Activated naive CD8-positive, alpha-beta T cell treated with anti-CD3 and anti-CD28 coated beads, Interleukin-2, amount 50 U/mL, for 16 hours (primary cell): ENCODE measurements at places on chromosomes 7 and 10.

DNA sequence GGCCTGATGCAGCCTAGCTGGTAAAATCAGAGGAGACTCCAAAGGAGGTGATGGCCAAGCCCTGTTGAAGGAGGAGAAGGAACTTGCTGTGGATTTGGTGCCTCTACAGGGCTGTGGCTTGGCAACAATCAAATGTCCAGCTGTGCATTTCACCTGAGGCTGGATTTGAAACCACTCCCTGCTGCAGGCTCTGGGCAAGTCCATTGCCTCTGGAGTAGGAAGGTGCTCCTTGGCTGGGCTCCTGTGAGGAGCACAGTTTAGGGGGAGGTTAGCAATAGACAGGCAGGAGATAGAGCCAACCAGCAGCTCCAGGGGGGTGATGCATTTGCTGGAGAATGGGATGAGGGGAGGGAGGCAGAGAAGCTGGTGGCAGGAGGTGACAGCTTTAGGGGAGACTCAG lies 26.5 kb downstream of the CDH23 start:
- DNase-seq: no peak

DNA sequence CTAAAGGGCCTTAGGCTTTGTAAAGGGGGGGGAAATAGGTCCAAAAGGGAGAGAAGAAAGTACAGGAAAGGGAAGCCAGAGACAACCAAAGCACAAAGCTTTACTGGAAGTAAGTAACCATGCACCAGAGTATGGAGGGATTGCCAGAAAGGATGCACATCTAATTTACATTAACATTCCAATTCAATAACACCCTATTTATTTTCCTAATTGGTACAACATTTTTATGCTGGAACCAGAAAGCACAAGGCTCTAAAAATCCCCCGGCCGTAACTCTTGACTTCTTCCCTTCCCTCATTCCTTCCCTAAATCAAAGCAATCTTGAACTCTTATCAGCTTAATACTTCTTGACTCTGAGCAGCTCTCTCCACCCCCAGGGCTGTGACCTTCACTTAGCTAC lies 400.0 kb upstream of the CELF2 start:
- no peak for DNase-seq

GRCh38 chr10:97388152-97388551 lies 13.0 kb downstream of the RRP12 start:
- no peak for DNase-seq

GRCh38 chr10:1476455-1476803 lies 260.9 kb downstream of the ADARB2 start:
- DNase-seq: no peak

GRCh38 chr7:1947586-1948217 lies 277.6 kb downstream of the ELFN1 start:
- no peak for DNase-seq

- no peak for DNase-seq
These were observed 417.9 kb upstream of the LRGUK start for GRCh38 chr7:133709036-133709880.

- DNase-seq: no peak
These were observed 117.8 kb downstream of the THSD7A start for GRCh38 chr7:11714205-11714604.

- no peak for DNase-seq
These were observed 544 bp downstream of the TSPAN33 start for GRCh38 chr7:129144834-129145668.

DNA sequence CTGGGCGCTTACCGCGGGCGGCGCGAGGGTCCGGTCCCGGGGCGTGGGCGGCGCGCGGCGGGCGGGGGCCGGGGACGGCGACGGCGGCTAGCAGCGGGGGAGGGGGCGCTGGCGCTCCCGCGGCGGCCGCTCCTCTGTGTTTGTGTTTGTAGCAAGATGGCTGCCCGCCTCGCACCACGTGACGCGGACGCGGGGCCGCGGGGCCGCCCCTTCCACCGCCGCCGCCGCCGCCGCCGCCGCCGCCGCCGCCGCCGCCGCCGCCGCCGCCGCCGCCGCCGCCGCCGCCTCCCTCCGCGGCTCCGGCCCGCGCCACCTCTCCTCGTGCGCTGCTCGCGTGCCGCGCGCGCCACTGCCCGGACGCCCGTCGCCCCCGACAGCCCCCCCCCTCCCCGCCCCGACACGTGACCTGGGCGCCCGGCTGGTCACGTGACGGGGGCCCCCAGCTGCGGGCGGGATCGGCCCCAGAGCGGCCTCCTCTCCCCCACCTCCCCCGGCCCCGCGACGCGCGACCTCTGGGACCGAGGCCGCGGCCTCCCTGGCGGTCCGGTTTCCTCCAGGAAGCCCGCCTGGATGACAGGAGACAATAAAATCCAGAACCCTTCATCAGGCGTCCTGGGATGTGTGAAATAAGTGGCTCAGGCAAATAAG lies at the start of gene GIGYF1:
GIGYF1 (minus strand) TSS at position 153 of the 648 bp plus-strand sequence. CDS start 6,012 bp downstream, outside the sequence.
- DNase-seq: no peak

GRCh38 chr10:70503776-70504175 lies 25.2 kb downstream of the PALD1 start:
- DNase-seq: no peak

GRCh38 chr7:37208528-37208927 lies 240.1 kb downstream of the ELMO1 start:
- DNase-seq: no peak

- DNase-seq: no peak
These were observed 13.6 kb upstream of the BPGM start for GRCh38 chr7:134632937-134633540.

DNA sequence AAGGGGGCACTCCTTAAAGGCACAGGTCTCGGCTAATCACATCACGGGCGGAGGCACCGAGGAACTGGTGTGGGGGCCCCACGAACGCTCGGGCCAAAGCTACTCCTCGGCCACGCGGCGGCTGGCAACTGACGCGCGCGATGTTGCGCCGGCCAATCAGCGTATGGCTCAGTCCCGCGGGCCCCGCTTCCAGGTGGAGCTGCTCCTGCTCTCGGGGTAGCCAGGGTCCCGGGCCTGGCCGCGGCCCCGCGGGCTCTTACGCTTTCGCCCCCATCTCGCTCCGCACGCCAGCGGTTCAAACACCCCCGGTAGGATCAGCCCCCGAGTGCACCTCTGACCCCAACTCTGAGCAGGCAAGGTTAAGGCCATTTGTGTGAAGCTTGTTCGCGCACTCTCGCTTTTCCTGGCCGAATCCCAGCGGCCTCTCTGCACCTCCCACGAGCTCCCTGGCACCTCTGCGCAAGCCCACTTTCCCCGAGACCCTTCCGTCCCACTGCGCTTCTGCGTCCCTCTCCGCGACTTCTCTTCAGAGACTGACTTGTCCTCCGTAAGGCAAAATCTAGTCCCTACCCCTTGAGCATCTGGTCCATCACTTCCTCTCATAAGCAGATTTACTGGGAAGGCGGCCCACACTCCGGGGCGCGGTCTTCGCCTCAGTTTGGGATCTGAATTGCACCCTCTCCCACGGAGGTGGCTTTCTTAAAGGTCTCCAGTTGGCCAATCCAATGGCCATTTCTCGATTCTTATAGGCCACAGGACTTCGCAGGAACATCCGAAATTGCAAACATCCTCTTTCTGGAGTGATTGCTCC lies 200.9 kb upstream of the TBX20 start:
- no peak for DNase-seq

- no peak for DNase-seq
These were observed 194.8 kb upstream of the PTN start for GRCh38 chr7:137538361-137538762.

- DNase-seq: no peak
These were observed 905.8 kb upstream of the AUTS2 start for GRCh38 chr7:68692511-68692910.

DNA sequence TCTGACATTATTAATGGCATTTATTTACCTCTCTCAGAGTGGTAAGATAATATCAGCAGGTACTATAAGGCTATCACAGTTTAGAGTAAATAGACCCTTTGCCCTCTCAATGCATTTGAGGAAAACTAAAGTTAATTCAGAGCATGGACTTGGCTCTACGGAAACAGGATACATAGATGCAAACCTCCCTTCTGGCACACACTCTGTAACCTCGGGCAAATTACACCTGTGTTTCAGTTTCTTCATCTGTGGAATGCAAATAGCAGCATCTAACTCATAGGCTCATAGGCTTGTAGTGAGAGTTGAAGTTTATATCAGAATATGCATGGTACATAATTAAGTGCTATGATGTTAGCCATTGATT lies 5.6 kb downstream of the RAPGEF5 start:
- no peak for DNase-seq

DNA sequence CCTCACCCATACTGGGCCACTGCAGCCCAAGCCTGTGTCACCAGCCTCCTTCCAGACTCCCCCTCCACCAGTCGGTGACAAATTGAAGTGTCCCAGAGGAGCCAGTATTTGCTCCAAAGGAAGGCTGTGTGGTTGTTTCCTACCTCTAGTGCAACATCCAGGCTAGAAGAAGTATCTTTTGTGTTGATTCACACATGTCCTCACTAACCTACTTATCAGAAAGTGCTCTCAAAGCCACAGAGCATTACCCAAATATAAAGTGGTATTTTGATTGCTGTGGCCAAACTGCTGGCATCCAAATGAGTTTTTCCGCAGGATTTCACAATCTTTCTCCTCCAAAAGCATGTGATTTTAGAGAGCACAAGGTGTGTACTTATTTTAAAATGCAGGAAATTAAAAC lies 134.8 kb downstream of the CUL2 start:
- DNase-seq: no peak

DNA sequence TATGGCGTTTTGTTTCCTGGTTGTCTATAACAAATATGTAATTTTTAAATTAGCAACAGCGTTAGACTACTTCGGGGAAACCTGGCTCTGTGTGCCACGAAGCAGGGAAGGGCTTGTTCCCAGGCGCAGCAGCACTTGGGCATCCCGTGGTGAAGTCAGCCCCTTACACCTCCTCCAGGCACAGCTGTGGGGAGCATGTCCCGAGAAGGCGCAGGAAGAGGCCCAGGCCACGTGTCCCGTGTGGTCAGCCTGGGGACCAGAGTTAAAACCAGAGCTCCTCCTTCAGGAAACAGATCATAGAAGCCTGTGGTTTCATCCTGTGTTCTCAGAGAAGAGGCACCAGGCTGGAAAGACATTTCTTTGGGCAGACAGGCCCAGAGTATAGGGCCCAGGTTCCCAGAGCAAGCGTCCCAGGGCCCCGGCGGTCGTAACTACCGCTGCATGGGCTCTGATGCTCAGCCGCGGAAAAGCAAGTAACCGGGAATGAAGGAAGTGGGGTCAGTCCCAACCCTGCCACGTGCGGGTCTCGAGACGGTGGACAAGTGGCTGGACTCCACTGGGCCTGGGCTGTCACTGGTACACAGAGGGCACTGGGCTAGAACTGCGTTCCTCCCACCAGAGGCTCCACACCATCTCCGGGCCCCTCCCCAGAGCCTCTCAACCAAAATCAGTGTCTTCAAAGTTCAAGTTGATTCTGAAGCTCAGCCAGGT lies 7.1 kb downstream of the NUDT1 start:
- no peak for DNase-seq

- no peak for DNase-seq
These were observed 31.8 kb downstream of the TES start for GRCh38 chr7:116242178-116242577.

DNA sequence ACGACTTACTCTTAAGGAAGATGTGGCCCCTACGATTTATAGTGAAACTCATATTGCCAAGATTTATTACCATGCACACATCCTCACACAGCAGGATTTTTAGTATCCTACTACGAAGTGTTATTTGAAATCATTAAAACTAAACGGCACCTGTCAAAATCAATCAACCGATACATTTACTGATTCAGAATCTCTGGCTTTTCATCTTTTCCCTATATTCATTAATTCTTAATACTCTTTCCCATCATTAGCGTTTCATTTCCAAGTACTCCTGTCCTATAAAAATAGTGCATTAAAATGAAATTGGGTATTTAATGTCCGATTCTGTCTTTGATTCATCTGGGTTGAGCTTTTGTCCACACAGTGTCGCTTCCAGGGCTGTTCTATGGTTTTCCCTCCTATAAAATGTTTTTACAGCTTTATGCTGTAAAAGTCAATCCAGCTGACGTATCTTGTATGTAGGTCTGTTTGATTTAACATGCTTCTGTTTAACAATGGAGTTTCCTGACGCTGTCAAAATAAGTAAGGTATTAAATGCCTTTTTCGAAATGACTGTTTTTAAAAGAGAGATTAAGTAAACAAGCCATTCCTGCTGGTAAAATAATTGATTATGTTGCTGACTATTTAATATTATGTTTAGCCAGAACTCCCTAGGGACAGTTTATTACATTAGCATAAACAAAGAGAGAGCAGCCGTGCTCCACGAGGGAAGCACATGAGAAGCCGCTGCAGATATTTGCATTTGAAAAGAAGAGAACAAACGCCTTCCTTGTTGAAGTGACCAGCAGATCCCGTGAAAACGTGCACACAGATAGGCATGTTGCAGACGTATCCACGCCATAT lies 22.3 kb upstream of the SFMBT2 start:
- no peak for DNase-seq

DNA sequence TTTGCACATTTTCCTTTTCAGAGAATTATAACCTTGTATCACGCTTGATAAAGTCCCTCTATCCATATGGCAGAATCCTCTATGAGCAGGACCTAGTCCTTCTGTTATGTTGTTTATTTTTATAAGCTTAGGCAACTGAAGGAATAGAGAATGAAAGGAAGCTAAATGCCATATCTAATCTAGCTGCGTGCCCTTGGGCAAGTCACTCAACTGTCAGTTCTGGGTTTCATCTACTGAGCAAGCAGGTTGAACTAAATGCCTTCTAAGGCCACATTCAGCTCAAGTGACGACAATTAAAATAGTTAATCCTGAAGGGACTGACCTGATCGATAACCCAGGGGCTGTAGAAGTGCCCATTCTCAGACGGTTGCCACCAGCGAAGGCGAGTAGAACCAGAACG lies 93.9 kb upstream of the SLC26A5 start:
- DNase-seq: no peak

DNA sequence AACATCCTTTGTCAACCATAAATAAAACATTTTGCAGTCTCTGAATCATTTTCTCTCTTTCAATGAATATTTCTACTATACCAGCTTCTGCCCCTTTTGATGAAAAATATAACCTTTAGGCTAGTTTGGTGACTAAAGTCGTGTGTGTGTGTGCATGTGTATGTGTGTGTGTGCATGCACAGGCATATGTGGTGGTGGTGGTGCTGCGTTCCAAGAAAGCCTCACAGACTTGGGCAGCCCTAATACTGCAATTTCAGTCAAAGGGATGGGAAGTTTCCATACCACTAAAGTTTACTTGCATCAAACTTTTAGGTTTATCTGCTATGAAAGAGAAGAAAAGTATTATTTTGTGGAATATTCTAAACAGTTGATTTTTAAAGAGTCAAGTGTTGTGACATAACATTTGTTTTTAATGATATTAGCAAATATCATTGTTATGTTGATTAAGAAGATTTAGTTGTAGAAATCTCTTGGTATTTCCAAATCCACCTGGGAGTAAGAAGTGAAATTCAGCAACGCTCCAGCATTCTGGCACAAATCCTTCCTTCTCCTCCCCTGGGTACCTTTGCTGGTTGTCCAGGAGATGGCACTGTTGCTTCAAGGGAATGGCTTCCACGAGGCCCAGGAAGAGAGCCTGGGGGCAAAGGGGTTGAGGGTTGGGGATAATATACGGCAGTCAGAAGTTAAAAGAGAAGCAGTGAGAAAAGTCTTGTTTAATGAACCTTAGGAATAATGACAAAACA lies 41.5 kb downstream of the ASB4 start:
- no peak for DNase-seq
